ENCODE measurements at places on chromosomes 16 and 17.
A peak's percentile ranks its signal among the peaks of the same experiment; 100 is the strongest.

DNA sequence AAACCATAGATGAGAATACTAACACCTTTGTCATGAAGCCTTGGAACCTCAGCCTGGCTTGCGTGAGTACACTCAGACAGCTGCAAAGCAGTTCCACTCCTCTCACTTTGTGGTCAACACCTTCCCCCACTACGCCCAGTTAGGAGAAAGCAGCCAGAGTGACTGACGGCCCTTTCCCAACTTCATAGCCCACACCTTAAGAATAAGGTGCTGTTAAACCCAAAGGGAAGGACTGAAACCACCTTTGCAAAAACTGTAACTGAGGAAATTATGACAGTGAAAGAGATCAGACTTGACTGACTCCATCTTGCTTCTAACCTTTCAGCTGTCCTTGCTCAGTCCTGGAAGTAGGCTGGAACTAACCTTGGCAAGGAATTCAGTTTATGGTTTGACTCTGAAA lies 13.7 kb downstream of the N4BP1 start:
- DNase-seq, result no peak

- no peak for DNase-seq
These were observed 17.0 kb downstream of the MPO start for GRCh38 chr17:58263773-58264172.

- peak; percentile 18 for DNase-seq
These were observed 744 bp upstream of the NF1 start for GRCh38 chr17:31093866-31094599.

DNA sequence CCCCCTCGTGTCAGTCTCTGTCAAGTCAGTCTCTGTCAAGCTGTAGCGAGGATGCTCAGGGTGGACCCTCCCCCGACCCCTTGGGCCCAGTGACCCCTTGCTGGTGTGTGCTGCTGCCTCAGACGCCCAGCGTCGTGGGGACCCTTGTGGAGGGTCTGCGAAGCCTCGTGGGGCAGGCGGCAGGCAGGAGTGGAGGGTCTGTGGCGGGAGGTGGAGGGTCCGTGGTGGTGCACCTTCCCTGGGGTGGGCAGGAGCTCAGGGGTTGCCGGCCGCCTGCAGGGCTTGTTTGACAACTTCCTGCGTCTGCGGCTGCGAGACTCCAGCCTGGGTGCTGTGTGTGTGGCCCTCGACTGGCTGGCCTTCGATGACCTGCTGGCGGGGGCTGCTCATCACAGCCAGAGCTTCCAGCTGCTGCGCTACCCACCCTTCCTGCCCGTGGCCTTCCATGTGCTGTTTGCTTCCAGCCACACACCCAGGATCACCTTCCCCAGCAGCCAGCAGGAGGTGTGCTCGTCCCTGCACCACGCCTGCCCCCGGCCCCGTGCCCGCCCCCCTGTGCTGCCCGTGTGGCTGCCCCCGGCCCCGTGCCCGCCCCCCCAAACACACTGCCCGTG lies 5.6 kb downstream of the GNG13 start:
- DNase-seq, result no peak

DNA sequence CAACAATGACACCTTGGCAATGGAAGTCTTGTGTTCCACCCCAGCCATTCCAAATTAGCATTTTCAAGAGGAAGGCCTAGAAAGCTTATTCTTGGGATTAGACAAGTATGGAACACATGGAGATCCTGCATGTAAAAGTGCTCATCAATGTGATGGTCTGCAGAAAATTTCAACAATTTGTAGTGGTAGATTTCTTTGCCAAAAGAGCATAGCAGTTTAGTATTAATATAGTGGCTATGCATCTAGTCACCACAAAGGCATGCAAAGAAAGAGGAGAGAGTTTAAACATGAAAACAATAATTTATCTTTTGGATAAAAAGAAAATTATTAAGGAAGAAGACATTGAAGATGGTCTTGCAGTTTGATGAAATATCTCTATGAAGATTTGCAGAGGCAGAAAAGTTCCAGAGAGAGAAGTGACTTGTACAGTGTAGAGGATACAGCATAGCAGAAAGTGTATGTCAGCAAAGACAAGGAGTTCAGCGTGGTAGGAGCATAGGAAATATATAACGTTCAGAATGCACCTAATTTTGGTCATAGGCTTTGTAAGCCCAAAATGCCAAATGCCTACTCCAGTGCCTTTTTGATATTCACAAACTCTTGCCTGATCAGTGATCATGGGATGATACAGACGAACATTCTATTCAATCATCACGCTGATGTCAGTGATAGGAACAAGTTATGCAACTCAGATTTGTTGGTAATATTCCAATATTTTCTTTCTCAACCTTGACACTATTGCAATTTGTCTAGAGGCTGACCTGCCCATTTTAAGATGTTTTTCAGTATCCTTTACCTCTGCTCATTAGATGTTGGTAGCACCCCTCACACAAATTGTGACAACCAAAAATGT lies 727.9 kb upstream of the SOX9 start:
- no peak for DNase-seq

GRCh38 chr17:8941980-8942622 lies 23.4 kb downstream of the PIK3R5 start:
- no peak for DNase-seq

GRCh38 chr16:54935266-54935968 lies 4.8 kb downstream of the IRX5 start:
- no peak for DNase-seq

DNA sequence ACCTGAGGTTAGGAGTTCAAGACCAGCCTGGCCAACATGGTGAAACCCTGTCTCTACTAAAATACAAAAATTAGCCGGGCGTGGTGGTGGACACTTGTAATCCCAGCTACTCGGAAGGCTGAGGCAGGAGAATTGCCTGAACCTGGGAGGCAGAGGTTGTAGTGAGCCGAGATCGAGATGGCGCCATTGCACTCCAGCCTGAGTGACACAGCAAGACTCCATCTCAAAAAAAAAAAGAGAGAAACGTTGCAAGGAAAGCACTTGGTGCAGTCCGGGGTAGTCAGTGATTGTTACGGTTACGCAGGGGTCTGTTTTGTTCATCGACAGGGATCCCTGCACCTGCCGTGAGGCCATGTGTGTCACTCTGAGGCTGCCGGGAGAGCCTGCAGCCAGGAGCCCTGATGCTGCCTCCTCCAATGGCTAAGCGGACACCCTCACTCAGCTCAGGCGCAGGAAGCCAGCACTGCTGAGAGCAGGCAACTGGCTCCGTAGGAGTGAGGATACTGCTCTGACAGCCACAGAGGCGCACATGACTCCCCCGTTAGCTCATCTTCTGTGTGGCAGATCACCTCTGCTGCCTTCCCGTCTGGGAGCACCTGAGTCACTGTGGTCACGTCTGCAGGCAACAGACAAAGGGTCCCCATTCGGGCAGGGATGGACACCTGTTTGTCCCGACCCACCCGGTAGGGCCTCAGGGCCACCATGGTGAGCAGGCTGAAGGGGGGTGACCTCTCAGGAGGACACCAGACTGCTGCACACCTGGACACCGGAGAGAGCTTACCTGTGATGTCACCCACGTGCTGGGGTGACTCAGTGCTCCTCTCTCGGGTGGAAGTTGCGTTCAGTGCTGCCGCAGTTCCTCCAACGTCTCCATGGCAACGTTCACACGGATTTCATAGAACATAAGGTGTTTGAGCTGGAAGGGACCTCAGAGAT lies 5.2 kb upstream of the RAB26 start:
- no peak for DNase-seq

GRCh38 chr17:51676691-51677487 lies 416.5 kb downstream of the UTP18 start:
- DNase-seq, result no peak

GRCh38 chr17:4598776-4599504 lies 14.6 kb downstream of the SMTNL2 start:
- DNase-seq, result no peak

GRCh38 chr17:74051348-74051747 lies 152.1 kb upstream of the RPL38 start:
- no peak for DNase-seq

GRCh38 chr17:81691196-81691595 lies 7.4 kb downstream of the HGS start:
- no peak for DNase-seq

- DNase-seq, result no peak
These were observed 78.5 kb downstream of the KLHDC4 start for GRCh38 chr16:87687126-87687910.

DNA sequence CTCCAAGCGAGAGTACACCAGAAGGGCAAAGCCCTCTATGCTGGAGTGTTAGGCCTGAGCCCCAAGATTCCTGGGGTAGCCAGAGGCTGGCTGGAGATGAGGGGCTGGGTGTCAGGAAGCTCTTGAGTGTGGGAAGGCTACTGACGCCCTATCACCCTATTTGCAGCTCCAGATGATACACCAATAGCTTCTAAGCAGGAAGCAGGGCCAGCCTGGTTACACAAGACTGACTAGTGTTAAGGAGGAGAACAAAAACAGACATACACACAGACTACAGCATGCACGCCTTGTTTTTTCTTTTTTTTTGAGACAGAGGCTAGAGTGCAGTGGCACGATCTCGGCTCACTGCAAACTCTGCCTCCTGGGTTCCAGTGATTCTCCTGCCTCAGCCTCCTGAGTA lies 15.9 kb downstream of the POLR3K start:
- no peak for DNase-seq

GRCh38 chr16:81586417-81586816 lies 141.8 kb downstream of the CMIP start:
- DNase-seq, result peak; percentile 71

- DNase-seq, result no peak
These were observed 47.3 kb upstream of the ALOX12 start for GRCh38 chr17:6948562-6948961.

GRCh38 chr17:17059301-17059890 lies 17.1 kb downstream of the MPRIP start:
- no peak for DNase-seq

DNA sequence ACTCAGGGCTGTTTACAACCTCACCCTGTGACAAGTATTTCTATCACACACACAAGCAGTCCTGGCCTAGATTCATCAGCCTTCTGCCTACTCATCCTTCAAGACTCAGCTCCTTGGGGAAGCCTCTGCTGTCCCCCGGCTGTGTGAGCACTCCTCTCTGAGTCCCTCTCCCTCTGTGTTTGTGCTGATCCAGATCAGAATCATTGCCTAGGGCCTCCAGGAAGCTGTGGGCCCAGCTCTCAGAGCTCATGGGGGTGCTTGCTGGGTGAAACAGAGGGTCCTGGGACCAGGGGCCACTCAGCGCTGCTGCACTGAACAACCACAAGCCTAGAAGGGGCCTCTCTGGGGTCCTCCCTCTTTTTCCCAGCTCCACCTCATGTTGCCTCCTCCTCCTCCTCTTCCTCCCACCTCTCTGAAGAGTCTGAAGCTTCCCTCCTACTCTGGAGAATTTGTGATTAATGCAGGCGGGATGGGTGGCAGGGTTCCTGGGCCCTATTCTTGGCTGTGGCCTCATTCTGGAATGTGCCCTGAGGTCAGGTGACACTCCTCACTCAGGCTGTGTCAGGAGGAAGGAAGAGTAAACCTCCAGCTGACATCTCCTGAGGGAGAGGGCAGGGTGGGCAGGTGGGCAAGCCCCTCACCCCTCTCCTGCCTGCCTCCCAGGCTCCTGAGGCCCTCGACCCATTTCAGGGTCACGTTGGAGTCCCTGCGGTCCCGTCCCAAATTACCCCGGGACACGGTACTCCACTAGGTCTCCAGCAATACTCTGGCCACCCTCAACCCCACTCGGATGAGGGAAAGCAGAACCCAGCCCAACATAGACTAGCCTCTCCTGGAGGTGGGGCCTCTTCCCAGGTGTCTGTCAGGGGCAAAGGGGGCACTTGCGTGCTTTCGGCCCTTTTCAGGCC lies 10.1 kb downstream of the WFIKKN2 start:
- DNase-seq, result peak; percentile 51

DNA sequence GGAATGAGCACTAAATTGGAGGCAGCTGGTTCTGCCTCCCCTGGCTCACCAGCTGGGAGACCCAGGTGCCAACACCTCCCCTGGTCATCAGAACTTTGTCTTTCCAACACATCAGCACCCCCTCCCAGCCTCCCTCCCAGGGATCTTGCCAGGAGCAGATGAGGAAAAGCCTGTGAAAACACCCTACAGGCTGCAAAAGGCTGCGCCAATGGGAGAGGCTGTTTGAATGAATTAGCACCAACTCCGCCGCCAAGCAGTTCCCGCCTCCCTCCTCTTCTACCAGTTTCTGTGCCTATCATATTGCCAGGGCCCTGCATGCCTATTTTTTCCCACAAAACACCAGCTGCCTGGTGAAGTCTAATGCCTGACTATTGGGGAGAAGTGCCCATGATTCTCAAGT lies 137.0 kb downstream of the AIPL1 start:
- DNase-seq, result no peak

DNA sequence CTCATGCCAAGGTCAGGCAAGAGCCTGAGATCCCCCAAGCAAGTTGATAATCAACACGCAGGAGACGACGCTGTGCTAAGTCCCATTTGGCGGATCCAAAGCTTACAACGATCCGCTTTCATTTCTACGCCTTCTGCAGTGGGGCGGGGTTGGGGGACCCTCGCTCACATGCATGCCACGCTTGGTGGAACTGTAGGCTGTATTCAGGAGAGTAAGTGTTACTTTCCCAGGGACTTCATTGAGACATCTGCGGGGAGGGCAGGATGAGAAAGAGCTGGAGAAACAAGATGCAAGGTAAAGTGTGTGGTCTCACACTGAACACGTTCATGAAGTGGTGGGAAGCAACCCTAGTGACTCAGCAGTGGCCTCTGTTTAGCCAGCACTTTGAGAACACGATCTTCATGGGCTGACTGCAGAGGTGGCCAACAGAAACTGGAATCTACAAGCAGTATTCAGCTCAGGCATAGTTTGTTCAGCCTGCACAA lies 100.5 kb downstream of the XYLT1 start:
- no peak for DNase-seq

DNA sequence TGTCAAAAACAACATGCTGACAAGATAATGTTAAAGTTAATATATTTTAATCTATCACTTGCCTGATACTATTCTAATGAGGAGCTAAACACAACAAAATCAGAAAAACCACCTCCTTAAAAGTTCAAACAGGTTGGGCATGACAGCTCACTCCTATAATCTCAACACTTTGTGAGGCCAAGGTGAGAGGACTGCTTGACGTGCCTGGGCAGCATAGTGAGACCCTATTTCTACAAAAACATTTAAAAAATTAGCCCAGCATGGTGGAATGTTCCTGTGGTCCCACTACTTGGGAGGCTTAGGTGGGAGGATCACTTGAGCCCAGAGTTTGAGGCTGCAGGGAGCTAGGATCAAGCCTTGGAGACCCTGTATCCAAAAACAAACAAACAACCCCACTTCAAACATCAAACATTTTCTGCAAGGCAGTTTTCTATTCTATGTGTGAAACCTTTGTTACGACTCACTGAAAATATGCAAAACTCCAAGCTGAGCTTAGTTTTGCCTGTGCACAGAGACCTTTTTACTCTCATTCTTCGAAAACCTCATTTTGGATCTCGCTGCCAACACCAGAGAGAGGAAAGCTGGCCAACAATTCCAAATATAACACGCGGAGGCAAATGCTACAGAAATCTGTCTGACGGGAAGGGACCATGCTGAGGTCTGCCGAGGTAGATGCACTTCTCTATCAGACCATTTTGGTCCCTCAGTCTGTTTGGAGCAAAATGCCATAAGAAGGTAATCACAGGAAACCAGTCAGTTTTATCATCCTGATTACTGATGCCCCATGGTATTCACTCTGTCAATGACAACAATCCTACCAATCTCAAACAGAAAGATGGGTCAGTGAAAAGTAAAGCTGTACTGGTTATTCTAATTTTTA lies 6.2 kb downstream of the PHF12 start:
- DNase-seq, result no peak

GRCh38 chr16:4574919-4575705 lies 19.0 kb downstream of the C16orf96 start:
- peak; percentile 47 for DNase-seq

- no peak for DNase-seq
These were observed 341.0 kb upstream of the CCL2 start for GRCh38 chr17:33914125-33914524.
